ENCODE measurements at places on chromosomes 5 and 9.

GRCh38 chr9:81071108-81071507 lies 618.2 kb downstream of the TLE1 start:
- DNase-seq, result no peak

DNA sequence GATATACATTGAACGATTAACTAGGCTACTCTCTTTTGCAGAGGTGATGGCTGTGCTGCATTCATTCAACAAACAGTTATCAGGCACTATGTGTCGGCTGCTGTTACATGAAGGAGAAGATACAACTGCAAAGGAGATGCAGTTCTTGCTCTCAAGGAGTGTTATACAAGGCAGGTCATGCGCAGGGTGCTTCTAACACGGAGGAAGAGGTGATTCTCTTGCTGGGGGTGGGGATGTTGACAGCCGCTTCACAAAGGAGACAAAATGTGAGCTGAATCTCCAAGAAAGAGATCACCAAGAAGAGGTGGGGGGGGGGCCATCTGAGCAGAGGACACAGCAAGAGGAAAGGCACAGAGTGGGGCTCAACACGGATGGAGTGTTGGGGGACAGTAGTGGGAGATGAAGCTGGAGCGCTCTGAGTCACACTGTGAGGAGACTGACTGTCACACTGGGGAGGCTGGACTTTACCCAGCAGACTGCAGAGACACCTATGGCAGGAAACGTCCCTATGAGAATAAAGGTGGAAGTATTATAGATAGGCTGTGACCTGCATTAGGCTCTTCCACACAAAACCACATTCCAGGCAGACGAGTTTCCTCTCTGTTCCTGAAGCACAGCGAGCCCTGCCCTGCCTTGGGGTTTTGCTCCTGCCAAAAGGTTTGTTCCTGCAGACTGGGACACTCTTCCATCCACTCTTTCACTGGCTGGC lies 20.9 kb downstream of the NDUFA8 start:
- no peak for DNase-seq

DNA sequence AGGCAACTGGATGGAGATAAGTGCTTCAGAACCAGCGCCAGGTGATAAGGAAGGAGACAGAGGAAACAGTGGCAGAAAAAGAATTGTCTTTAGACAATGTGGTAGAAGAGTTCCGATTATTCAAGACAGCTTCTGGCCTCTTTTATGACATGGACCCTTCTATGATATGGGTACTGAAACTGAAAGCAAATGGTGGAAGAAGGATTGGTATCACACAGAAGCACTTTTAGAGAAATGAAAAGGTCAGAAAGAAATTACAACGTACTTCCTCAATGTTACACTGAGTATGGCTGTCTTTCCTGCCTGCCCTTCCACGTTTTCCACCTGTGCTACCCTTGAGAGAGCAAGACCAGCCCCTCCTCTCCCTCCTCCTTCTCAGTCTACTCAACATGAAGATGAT lies 959.3 kb downstream of the DNAH5 start:
- DNase-seq, result no peak

DNA sequence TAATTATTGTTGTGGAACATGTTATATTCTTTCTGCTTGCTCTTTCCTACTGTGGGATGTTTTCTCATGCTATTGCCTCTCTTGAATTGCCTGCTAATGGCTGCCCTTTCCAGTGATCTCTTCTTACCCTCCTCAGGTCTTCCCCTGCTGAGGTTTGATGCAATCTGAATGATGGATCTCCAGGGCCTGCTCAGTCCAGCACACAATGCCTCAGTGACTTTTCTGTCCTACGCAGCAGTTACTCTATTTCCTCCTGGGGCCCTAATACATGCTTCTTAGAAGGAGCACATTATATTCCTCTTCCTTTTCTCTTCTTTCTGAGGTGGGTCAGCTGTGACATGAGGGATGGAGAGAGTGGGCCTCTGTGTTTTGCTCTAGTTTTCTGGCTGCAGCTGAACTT lies at the start of gene SPINK14:
Gene SPINK14 (plus strand): TSS at position 301 of the 400 bp plus-strand sequence. CDS start 1,187 bp downstream, outside the sequence.
- DNase-seq, result no peak

GRCh38 chr9:93007529-93008058 lies 50.9 kb upstream of the SUSD3 start:
- DNase-seq, result no peak

DNA sequence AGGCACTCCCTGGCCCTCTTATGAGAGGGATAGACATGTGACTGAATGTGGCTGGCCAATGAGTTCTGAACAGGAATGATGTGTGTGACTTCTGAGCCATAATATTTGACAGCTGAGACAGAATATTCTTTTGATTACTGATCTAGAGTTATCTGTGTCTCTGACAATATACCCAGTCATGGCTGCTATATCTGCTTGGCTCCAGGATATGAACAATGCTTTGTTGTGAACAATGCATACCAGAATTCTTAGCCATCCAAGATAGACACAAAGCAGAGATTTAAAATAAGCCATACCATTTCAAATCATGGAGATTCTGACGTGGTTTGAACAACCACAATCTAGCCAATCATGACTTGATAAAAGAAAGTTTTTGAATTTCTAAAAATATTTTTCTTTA lies 840.3 kb upstream of the SEMA6A start:
- DNase-seq, result no peak

Measured in stimulated activated CD4-positive, alpha-beta T cell treated with anti-CD3 and anti-CD28 coated beads, TNF-alpha, amount 100 ng/mL, for 1 hour (primary cell).